ENCODE measurements at places on chromosomes 1 and 21.
A peak's percentile ranks its signal among the peaks of the same experiment; 100 is the strongest.

GRCh38 chr1:153356392-153357075 is 1.1 kb upstream of the S100A9 start:
- DNase-seq = no peak

- no peak for DNase-seq
Measured at GRCh38 chr1:200035397-200035955, 8.0 kb downstream of the NR5A2 start.

DNA sequence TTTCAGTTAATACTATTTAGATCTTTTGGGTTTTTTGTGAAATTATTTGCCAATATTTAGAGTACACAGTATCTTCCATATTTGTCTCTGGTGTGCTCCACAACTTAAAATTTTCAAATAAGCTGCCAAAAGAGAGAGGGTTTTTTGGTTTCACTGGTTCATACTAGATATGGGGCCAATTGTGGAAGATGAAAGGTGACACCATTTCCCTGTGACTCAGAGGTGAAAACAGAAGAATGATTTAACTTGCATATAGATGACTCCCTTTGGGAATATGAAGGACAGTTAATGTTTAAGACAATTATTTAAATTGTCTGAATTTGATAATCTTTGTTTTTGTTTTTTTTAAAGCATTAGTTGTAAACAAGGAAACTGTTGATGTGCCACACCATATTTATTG is 37.5 kb downstream of the IVNS1ABP start:
- no peak for DNase-seq

- no peak for DNase-seq
Measured at GRCh38 chr1:188594542-188595235, 1765.9 kb downstream of the PLA2G4A start.

DNA sequence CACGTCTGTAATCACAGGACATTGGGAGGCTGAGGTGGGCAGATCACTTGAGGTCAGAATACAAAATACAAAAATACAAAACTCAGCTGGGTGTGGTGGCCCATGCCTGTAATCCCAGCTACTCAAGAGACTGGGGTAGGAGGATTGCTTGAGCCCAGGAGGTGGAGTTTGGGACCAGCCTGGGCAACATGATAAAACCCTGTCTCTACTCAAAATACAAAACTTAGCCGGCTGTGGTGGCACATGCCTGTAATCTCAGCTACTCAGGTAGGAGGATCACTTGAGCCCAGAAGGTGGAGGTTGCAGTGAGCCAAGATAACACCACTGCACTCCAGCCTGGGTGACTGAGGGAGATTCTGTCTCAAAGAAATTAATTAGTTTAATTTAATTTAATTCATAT is 6.5 kb upstream of the ITLN1 start:
- DNase-seq = no peak

DNA sequence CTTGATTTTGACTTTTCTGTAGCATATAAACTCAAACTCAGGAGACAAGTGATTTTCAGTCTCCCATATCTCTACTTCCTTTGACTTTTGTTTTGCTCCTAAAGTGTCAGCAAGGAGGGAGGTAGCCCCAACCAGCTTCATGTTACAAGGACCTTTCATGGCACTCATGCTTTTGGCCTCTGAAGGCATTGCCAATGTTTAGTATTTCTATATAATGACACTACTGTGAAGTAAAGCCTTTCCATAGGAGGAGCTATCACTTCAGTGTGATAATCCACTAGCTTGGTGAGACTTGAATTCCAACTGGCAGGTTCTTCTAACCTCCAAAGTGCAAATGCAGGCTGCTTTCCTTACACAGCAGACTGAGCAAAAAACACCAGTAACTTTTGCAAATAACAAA is 14.4 kb downstream of the COLGALT2 start:
- no peak for DNase-seq

- no peak for DNase-seq
Measured at GRCh38 chr1:210467440-210468043, 138.8 kb downstream of the HHAT start.

DNA sequence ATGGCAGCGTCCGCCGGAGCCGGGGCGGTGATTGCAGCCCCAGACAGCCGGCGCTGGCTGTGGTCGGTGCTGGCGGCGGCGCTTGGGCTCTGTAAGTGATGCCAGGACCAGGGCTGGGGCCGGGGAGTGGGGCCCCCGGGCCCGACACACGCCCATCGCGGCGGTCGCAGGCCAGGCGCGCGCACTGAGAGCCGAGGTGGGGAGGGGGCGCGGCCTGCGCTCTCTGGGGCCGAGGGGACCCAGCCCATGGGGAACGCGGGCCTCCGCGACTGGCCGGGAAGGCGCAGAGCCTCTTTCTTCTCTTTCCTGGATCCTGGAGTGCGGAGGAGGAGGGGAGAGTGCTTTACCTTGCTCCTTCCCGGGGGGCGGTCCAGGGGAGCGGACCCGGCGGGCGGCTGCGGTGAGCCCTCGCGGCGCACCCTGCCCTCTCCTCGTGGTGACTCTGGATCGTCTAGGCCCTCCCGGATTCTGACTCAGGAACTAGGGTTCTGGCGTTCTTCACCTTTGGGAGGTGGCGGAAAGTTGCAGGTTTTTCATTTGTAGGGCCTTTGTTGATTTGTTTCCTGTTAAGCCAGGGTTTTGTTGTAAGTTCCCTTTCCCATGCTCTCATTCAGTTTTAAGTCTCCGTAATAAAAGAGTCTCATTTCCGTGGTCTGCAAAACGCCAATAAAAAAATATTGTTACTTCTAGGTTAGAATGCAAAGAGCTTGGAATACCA is 529 bp downstream of the MPZL1 start:
- peak; percentile 48 for DNase-seq

DNA sequence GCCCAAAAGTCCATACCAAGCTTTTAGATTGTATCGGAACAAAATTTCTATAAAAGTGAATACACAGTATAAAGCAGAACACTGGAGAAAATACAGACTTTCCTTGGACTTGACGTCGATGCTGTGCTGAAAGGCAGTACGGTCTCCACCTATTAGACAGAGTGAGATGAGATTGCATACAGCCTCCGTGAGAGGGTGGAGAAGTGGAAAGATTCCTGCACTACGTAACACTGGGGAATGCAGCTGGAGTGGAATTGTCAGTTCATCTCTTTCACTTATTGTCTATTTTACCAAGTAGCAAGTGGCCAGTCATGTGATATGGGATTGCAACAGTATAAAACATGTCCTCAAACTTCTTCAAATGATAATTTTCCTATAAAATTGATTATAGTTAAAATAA is 209.5 kb downstream of the ZP4 start:
- DNase-seq = no peak

GRCh38 chr1:100438789-100439188 is 86.5 kb downstream of the CDC14A start:
- no peak for DNase-seq

DNA sequence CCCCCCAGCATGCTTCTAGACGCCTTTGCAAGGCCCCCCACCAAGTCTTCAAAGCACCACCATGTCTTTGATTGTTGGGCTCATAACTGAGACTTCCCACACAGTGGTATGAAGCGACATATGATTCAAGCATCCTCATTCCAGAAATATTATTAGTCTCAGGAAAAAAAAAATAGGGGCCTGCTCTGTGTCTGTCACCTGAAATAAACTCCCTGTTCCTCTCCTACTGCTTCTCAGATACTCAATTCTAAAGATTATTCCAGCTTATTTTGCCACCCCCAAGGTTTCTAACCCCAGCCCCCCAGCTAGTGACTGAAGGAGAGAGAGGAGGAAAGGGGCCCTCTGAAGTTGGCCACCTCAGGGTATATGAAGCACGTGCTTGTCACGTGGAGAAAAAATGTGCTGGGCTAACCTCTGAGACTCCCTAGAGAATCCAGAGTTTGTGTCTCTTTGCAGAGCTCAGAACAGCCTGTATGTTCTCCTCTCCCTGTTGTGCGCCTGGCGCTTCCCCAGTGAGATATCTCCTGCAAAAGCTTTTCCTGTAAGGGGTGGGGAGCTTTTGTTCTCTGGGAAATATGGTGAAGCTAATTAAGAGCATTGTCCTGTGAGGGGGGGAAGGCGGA is 35.9 kb upstream of the RASAL2 start:
- no peak for DNase-seq

DNA sequence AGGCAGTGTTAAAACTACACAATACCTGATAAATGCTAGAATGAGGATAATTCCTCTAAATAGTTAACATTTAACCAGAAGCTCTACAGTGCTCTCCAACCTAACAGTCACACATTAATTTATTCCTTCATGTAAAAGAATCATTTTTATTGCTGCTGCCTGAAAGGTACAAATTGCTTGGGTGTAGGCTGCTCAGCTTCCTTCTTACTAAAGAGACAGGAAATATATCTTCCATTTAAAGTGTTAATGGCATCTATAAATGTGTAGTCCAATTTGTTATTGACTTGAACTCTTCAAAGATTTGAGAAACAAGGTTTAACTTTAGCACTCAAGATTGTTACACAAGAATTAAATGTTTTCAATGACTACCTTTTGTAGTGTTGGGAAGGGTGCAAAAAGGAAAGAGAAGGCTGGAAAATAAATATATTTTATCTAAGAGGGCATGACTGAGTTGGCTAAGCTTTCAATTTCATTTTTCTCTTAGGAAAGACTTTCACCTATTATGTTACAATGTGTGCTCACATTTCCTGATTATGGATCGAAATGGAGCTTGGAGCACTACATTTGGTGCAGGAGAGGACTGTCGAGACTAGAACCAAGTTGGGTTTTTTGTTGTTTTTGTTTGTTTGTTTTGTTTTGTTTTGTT is 105.5 kb upstream of the CACYBP start:
- DNase-seq = no peak

DNA sequence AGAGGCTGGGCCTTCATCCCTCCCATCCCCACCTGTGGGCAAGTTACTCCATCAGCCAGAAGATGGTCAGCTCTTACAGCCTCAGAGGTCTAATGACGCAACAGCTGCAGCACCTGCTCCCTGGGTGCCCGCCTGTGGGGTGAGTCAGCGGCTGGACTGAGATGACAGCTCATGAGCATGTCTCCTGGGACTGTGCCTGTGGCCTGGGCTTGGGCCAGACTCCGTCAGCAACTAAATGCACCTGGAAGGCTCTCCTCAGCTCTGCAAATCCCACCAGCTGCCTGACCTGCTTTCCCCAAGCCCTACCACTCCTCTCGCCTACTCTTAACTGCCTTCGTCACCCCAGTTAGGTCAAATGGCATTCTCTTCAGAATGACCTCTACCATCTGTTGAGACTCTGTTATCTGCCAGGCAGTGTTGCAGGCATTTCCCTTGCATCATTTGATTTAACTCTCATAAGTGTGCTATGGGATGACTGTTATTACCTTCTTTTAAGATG is 47.7 kb downstream of the ETS2 start:
- peak; percentile 90 for DNase-seq

GRCh38 chr1:54028306-54029251 is 10.6 kb upstream of the LDLRAD1 start:
- no peak for DNase-seq

DNA sequence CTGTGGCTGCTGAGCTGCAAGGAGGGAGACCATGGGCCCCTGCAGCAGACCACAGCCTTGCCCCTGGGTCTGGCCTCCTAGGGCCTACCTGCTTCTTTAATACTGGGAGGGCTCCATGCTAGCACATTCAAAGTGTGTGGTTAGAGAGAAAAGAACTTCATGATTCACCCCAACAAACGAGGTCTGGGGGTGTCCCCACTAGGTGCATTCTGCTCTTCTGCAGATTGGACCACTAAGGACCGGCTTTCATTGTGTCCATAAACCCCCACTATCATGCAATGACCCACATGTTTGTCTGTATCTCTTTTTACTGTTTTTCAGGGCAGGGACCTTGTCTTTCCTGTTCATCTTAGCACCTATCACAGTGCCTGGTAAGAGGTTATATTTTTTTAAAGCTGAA is 185.4 kb downstream of the OMA1 start:
- no peak for DNase-seq

DNA sequence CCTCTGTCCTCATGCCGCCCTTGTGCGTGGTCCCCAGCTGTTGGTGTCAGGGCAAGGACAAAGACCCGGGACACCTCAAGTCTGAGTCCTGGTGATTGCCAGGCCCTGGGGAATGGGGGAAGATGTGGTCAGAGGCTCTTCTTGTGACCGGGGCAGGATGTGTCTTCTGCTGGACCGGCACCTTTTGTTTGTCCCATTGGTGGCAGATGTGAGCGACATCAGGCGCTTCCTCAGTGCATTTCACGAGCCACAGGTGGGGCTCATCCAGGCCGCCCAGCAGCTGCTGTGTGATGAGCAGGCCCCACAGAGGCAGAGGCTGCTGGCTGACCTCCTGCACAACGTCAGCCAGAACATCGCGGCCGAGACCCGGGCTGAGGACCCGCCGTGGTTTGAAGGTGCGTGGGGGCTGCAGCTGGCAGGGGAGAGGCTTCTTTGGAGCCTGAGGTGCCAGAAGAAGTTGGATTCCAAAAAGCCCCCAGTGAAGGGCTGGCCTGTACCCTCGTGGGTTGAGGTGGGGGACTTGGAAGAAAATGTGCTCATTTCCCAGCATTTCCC is 8.4 kb downstream of the DFFB start:
- DNase-seq = no peak

GRCh38 chr1:232226197-232226712 is 403.7 kb downstream of the SIPA1L2 start:
- peak; percentile 27 for DNase-seq

DNA sequence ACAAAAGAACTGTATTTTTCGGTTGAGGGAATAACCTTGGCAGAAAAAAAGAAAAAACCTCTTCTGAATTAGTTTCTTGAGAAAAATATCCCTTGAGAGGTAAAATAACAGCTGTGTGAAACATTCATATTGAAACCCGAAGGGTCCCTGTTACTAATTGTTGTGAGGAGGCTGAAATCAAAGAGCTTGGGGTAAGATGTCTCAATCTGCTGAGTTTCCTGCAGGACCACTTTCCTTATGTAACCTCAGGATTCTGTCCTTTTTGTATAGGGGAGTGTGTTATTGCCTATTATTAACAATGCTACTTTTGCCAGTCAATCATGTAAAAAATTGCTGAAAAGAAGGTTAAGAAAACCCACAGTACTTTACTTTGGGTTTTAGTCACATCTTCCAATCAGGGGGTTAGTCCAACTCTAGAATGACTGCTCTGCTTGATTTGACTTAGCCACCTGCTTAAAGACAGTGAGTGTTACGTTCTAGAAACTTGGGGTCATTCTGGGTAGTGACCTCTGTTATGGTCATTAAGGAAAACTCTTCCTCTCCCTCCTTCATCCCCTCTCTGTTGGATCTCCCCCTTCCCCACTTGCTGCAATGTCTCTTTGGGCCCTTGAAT is 138.8 kb downstream of the GIPC2 start:
- DNase-seq = no peak

DNA sequence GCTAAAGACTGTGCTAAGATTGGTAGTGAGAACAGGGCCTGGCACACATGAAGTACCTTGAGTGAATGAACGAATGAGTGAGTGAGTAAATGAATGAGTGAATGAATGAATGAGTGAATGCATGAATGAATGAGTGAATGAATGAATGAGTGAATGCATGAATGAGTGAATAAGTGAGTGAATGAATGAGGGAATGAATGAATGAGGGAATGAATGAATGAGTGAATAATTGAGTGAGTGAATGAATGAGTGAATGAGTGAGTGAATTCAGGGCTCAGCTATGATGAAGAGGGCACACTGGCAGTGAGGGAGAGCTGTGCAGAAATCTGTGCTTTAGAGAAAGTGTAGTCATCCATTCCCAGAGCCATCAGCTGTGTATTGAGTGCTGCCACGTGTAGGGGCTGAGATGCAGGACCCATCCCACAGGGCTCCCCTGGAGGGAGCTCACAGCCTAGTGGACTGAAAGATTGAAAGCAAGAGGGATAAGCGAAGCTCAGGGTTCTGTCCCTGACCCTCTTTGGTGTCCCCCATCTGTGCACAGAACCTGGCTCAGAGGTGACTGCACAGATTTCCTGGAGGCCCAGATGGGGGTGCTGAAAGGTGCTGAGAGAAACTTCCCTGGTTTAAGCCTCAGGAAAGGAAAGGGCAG is 217.9 kb upstream of the VAMP3 start:
- no peak for DNase-seq

GRCh38 chr1:242467556-242468145 is 56.8 kb downstream of the PLD5 start:
- peak; percentile 46 for DNase-seq
